ENCODE measurements at places on chromosomes 5 and 9.

DNA sequence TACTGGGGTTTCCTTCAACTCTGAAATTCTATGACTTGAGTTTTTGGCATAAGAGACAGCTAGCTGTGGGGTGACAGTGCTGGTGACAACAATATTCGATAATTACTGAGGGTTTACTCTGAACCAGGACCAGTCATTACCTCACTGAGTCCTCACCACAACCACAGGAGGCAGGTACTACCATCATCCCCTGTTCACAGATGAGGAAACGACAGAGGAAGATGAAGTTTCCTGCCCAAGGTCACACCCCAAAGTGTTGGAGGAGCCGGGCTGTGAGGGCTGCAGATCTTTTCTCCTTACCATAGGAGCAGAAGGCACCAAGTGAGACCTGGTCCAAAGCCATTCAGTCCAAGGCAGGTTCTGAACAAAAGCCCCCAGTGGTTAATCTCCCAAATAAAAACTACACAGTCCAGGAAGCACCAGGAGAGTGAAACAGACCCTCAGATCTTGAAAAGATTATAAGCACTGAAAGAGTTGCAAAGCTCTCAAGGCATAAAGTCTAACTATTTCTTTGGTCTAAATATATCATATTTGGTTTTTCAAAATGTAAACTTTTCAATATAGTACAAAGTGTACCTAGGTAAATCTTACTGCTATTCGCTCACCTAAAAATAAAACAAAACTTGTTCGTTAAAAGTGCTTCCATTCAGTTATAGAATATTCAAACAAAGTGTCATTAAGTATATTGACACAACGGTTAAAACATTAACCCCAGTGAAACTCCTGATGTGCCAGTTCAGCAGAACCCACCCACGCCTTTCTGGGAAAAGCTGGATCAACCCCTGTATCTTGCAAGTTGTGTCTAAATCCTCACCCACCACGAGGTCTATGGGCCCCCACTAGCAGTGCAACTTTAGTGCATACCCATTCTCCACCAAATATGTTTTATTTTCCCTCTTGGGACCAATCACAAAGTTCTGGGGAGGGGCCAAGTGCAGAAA, 82.6 kb upstream of the EQTN start:
- DNase-seq, result no peak

- peak; percentile 95 for DNase-seq
These were observed 453.5 kb downstream of the RAB3C start for GRCh38 chr5:59036274-59036961.

- no peak for DNase-seq
These were observed 29.3 kb downstream of the PPIC start for GRCh38 chr5:123007182-123007581.

DNA sequence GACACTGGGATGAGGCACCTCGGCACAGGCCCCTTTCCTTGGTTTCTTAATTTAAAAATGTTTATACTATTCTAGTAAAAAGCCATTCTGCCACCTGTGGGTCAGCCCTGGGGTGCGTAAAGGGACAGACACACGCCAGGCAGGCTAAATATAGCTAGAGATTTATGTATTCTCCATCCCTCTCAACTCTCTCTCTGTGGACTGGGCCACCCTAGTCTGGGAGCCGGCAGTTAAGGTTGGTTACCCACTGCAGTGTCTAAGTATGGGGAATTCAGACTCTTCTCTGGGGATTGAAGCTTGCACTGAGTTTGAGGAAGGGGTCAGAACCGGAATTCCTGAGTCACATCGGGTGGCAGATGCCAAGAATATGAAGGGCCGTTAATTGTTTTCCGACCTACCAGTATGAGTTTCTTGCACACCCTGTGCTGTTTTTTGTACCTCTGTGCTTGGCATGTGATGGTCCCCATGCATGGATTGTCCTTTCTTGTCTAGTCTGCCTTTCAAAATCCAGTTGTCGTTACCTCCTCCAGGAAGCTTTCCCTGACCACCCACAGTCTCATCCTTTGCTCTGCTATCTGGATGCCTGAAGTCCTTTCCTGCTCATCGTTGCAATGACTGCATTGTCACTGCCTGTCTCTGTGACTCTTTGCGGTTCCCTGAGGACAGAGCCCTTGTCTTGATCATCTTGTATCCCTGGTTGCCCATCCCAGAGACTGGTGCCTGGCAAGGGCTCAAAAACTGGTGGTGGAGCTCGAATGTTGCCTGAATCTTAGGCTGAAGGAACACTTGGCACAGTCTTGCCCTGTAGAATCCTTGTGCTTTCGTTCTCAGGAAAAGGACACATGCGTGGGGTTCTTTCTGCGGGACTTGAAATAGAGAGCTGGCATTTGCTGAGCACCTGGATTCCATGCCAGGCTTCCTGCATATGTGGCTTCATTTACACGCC, 2.1 kb downstream of the NEURL1B start:
- DNase-seq, result no peak

DNA sequence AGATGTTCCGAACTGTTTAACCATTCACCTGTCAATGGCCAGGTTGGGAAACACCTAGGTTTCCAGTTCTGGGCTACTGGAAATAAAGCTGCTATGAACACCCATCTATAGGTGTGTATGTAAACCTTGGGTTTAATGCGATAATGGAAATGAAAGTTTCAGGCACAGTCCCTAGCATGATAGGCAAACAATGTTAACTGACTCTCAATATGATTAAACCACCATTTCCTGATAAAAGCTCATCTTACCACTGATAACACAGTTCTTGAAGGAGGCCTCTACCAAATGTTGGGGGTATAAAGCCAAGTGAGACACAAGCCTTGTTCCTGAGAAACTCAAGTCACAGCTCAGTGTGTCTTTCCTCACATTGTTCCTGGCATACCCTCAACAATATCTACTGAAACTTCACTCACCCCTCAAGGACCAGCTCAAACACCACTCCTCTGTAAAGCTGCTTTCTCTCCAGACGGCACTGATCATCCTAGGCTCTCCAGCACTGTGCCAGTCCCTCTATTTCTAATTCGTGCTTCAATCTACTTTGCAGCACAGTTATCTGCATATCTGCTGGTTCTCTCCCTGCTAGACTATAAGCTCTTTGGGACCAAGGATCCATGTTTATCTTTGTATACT, 15.8 kb downstream of the RAB14 start:
- DNase-seq, result no peak

GRCh38 chr9:102244916-102245315, 506.5 kb upstream of the GRIN3A start:
- no peak for DNase-seq

GRCh38 chr5:108858959-108859358, 111.3 kb downstream of the FER start:
- peak; percentile 50 for DNase-seq

GRCh38 chr5:74625742-74626241, 14.7 kb downstream of the ENC1 start:
- DNase-seq, result peak; percentile 45

- DNase-seq, result no peak
These were observed 173.3 kb downstream of the TRIO start for GRCh38 chr5:14316471-14316870.

Measured in epithelial cell of esophagus (primary cell).